CD4-positive, alpha-beta T cell (primary cell): ENCODE measurements at places on chromosomes 12 and 14.

- DNase-seq: no peak
These were observed 126.4 kb downstream of the CCER1 start for GRCh38 chr12:90828621-90829020.

DNA sequence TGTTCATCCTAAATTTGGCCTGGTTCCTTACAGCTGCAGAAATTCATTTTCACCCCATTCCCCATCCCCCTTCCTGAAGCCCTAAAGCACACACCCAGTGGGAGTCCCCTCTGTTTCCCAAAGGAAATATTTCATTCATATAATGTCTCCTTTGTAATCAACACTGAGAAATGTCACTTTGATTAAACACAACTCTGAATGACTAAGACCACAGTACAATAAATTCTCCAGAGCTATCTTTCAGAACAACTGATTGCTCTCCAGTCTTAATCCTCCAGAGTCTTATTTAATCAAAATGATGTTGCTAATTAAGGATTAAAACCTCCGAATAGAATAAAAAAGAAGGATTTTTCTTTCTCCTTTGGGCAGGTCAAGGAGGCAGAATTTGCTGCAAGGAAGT lies 6.4 kb downstream of the SLC15A5 start:
- DNase-seq: no peak

DNA sequence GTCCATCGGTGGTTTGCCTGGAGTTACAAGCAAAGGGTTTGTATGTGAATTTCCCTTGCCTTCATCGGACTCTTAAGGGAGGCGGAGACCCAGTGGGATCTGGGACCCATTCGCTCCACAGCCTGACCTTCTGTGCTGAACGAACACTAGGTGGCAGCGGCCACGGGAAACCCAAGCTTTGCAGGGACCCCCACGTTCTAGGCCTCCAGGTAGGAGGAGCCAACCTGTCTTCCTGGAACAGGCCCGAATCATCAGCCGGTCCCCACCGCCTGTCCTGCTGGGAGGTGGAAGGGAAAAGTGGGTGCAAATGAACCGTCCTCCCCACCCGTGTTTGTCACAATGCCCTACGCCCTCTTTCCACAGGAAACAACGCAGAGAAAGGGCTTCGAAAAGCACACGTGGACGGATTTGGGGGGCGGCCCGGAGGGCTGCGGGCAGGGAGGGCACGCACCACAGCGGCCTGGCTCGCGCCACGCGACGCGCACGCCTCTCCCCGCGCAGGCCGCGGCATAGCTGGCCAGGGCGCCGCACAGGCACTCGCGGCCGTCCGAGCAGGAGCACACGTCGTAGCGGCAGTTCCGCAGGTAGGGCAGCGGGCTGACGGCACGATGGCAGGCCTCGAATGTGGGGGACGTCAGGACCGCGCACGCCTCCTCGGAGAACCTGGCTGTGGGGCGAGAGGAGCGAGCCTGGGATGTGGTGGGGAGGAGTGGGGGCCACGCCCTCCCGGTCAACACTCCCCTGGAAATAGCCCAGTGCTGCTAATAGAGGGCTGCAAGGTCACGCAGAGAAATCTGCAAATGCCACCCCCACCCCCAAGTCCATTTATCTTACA lies 67.8 kb downstream of the VWF start:
- DNase-seq: peak; percentile 26

DNA sequence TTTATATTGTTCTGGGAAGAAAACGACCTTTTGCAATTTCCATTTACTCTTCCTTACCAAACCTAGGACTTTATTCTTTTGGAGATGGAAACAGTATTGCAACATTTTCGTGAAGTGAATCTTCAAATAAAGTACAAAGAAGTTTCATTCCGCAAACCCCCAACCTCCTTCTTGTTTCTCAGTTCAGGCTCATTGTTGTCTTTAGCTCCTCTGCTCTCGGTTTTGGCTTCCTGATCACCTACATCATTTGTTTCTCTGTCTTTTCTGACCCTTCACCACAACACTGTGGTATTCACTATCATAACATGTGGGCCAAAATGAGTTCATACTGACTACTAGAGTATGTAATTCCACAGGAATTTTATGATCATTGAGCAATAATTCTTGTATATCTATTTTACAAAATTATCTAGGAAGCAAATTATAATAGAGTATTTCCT lies 266.8 kb downstream of the ADAMTS20 start:
- no peak for DNase-seq

DNA sequence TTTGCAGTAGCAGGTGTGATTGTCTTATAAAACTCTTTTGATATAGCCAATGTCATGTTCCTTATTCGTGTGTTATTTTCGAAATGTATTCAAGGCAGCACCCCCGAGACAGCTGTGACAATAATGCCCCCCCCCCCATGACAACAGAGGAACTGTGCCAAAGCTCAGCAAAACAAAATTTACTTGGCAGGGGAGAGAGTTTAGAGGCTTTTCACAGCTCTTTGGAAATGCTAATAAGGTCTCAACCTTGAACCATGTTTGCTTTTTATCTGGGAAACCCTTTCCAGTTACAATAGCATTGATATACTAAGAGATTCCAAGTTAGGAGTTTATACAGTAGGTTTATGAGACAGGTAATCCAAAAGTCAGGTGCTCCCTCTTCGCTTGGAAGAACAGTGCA lies 56.4 kb upstream of the USP44 start:
- DNase-seq: no peak

- DNase-seq: no peak
These were observed 182.4 kb downstream of the EGLN3 start for GRCh38 chr14:33768458-33768830.

GRCh38 chr12:59093073-59093772 lies 172.9 kb upstream of the LRIG3 start:
- no peak for DNase-seq

DNA sequence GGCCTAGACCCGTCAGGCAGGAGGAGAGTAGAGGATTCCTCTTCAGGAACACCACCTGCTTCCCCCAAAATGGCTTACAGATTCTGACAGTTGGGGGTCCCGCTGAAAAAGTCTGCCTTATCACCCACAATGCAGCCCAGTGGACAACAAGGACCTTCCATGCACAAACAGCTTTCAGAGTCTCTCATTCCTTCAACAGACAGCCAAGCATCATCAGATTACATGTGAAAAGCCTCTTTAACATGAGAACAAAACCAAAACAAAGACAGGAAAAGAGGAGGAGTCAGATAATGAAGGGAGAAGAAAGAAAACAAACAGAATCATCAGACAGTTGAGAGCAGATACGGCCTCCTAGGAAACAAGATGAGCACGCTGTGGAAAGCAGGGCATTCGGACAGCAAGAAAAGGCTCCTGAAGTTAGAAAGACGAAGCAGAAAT lies 18.3 kb downstream of the KCTD10 start:
- DNase-seq: no peak
